ENCODE measurements at places on chromosomes 2 and 18.

- DNase-seq, result no peak
- no peak overlapping the region for H3K4me3 ChIP-seq
- no peak overlapping the region for H3K27ac ChIP-seq
- H3K4me1 ChIP-seq, result no peaks in the 10 kb centered on the region
Measured at GRCh38 chr18:77116201-77117080, 16.1 kb downstream of the MBP start.

GRCh38 chr2:232196802-232197201 lies 181.7 kb upstream of the ALPP start:
- no peak overlapping the region for H3K27ac ChIP-seq
- H3K4me1 ChIP-seq, result peaks cover 17% of the 10 kb centered on the region

DNA sequence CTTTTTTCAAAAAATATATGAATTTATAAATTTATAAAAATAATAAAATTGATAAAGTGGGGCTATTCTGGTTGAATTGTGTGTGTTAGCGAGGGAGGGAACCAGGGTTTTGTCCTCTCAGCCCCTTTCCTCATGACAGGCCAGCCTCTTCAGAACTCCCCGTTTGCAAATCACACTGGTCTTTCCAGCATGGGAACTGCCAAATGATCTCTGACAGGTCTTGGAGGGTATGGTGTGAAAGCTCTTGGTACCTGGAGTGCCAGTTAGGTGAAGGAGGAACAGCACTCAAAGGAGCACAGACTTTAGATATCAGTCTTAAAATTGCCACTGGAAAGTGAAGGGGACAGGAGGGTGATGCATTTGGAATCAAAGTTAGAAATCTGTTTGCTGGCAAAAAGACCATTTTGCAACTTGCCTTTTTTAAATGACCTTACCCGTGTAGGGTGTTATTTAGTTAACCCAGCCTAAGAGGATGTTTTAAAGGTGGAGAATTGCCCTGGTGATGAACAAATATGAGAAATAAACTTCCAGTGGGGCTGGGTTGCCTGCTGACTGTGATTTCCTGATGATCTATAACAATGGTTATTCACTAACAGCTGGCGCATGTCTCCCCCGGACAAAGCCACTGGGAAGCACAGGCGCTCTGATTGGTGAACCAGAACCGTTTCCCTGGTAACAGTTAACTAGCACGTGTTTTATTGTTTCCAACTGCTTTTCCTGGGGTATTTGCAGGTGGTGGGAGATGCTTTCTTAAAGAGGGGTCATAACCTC lies 85.3 kb upstream of the EFEMP1 start:
- H3K27ac ChIP-seq, result no peak overlapping the region
- H3K36me3 ChIP-seq, result no peaks in the 10 kb centered on the region
- peaks cover 10% of the 10 kb centered on the region for H3K4me1 ChIP-seq
- DNase-seq, result peak; percentile 45

DNA sequence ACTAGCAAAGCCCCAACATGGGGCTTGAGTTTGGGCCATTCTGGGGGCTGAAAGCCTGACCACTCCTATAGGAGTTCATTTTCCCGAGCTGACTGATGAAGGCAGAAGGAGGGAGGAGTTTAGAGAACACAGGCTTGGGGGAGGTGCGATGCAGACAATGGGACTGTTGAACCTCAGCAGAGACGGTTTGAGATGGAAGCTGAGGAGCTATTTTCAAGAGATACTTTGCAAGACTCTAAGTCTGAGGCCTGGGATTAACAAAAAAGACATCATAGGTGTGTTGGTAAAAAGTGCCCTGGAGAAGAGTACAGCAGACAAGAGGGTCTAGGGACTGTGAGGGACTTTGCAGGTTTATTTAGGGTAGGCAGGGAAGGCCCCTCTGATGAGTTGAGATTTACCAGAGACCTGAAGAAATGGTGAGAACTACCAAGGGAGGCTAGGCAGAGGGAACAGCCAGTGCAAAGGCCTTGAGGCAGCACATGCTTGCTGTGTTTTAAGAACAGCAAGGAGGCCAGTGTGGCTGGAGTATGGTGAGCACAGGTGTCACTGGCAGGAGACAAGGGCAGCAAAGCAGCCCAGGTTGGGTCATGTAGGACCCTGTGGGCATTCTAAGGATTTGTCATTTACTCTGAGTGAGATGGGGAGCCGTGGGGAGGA lies 31.6 kb downstream of the PCBP1 start:
- H3K27ac ChIP-seq, result no peak overlapping the region
- no peak for DNase-seq

DNA sequence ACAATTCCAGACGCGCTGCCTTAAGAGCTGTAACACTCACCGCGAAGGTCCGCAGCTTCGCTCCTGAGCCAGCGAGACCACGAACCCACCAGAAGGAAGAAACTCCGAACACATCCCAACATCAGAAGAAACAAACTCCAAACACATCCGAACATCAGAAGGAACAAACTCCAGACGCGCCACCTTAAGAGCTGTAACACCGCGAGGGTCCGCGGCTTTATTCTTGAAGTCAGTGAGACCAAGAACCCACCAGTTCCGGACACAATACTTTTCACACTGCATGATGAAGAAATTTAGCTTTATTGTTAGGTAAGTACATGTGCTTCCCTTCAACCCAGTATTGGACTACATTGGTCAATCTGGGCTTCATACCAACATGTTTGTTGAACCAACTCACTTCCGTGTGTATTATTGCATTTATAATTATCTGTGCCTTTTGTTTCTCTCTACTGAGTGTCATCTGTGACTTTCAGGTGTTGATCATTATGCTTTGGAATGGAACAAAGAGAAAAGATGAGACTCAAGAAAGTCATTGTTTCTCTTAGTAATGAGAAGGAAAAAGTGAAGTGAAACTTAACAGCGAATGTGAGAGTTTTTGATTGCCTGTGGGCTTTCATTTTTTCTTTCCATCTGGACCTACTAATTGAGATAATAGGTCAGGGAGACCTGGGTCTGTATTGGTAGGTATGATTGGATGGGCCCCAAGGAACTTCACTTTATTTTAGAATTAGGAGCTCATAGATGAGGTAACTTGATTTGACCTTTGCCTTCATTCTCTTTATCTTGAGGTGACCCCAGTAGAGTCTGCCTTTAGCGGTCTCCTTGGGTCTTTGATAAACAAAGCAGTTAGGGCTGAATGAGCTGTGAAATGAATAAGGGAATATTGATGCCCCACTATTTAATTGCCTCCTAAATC lies 76.1 kb upstream of the CAVIN2 start:
- no peaks in the 10 kb centered on the region for H3K36me3 ChIP-seq
- no peaks in the 10 kb centered on the region for H3K4me1 ChIP-seq
- H3K4me3 ChIP-seq, result no peak overlapping the region
- H3K27ac ChIP-seq, result no peak overlapping the region

- H3K27ac ChIP-seq, result no peak overlapping the region
- peaks cover 6% of the 10 kb centered on the region for H3K4me1 ChIP-seq
- H3K36me3 ChIP-seq, result no peaks in the 10 kb centered on the region
Measured at GRCh38 chr18:79590191-79591031, 89.2 kb upstream of the CTDP1 start.
